ENCODE measurements at places on chromosomes 7 and 10.

DNA sequence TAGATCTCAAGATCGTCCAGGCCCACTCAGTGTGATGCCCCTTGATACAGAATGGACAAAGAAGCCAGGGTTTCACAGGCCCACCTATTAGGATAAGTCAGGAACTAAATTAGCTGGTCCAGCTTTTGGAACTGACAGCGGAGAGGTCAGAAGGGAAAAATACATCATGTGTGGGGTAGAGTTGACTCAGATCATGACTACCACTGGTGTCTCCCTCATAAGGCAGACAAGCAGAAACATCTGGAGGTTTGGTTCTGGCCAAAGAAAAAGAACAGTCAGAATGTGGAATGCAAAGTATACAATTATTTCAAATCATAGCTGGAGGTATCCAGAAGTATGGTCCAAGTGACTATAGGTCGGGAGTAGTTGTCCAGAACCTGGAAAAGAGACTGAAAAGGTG lies 621.1 kb upstream of the CELF2 start:
- no peak for DNase-seq

- DNase-seq: no peak
Measured at GRCh38 chr10:114250716-114251115, 11.7 kb downstream of the VWA2 start.

GRCh38 chr10:121440461-121440860 lies 157.8 kb downstream of the FGFR2 start:
- no peak for DNase-seq

- no peak for DNase-seq
Measured at GRCh38 chr7:69677054-69677852, 79.0 kb downstream of the AUTS2 start.

GRCh38 chr7:93973134-93973533 lies 31.0 kb downstream of the BET1 start:
- peak; percentile 79 for DNase-seq

GRCh38 chr10:114956466-114956865 lies 18.5 kb downstream of the TRUB1 start:
- DNase-seq: no peak

GRCh38 chr10:96910488-96911395 lies 78.6 kb downstream of the LCOR start:
- peak; percentile 66 for DNase-seq

GRCh38 chr10:130141878-130142277 lies 5.7 kb downstream of the GLRX3 start:
- DNase-seq: peak; percentile 39

GRCh38 chr7:88281749-88282148 lies 24.9 kb downstream of the STEAP4 start:
- no peak for DNase-seq

GRCh38 chr7:98250789-98251188 lies 1.2 kb downstream of the TECPR1 start:
- DNase-seq: no peak

DNA sequence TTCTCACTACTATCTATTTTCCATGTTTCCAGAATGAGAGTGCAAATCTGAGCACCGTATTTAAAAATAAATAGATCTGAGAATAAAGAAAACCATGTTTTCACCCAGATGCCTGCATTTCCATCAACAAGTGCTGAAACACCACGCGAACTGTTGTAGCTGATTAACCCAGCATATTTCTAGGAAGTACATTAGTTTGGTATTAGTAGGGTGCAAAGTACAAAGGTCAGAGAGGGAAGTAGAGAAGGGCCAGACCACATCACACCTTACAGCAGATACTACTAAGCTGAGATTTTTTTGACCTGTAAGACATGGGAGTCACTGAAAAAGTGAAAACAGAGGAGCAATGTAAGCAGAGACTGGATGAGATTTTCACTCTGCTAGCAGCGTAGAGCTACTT lies 181.3 kb downstream of the IMMP2L start:
- no peak for DNase-seq

GRCh38 chr7:152435384-152436110 lies at the start of gene KMT2C:
KMT2C (minus strand) TSS chr7:152436003; CDS start chr7:152435786, 217 bp downstream.
- DNase-seq: peak; percentile 49

- DNase-seq: no peak
Measured at GRCh38 chr7:96532428-96532935, 177.2 kb downstream of the SEM1 start.

GRCh38 chr7:156178214-156178613 lies 366.0 kb upstream of the SHH start:
- no peak for DNase-seq

DNA sequence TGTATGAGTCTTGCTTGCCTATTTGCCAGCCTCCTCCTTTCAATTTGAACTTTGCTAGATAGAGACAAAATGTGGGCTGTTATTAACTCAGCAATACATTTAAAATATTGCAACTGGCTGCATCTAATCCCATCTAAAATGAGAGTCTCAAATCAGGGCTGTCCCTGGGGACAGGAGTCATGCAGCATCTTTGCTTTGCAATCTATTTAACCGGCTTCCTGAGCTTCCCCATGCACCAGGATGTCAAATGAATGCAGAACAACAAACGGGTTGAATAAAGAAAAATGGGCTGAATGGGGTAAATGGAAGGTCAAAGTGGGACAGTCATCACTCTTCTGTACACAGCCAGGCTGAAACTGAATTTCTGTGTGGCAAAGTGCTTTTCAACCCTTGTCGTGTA lies 89.2 kb downstream of the AOAH start:
- no peak for DNase-seq

DNA sequence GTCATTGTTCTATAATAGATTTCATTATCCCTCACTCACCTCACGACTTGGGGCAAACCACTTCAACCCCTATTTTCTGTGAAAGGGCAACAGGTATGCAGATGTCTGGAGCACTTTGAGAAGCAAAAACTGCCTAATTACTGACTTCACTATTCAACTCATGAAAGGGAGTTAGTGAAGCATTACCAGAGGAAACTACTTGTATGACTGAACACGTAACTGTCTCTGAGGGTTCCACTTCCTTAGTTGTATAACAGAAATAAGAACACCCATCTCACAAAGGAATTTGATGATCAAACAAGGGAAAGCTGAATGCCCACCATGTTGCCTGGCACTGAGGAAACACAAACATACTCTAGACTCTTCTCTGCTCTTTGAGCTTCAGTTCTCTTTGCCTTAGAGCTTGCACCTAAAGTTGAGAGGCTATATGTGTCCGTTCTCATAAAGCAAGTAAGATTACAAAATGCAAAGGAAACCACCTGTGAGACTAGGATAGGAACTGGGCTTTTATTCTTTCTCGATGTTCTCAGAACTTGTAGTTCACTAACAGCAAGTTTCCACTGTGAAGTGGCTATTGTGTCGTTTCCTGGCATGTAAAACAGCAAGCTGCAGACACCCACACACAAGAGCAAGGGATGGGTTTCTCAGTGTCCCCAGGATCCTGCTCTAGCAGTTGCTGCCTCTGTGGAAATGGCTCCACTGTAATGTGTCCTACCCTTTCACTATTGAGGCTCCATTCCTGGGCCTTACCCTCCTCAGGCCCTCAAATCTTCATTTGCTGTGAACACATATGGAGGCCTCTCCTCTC lies 2.6 kb downstream of the TMEM243 start:
- DNase-seq: no peak

DNA sequence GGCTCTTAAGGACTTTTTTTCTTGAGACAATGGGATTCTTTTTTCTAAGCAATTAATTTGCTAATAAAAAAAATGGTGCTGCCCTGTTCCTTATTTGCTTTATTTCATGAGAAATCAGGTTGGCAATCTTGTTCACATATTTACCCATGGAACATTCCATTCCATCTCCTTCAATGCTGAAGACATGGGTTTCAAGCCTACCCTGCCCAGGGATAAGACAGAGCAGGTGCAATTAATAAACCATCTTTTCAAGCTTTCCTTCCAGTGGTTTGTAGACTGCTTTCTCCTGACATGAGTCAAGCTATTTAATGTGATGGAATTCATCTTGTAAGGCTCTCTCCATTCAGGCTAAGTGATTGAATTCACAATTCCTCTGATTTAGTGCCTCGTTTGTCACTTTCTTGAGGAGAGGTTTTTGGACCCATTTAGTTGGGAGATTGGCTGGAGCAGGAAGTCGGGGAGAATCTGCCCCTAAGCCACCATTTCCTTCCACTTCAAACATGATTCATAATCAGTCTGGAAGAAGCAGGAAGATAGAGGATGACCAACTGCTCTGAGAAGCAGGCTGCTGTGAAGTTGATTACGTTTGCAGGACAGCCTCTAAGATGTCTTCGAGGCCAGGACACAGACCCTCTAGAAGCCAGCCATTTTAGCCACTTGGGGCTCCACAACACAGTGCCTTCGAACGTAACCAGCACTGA lies 552.4 kb upstream of the GALNT17 start:
- peak; percentile 42 for DNase-seq

DNA sequence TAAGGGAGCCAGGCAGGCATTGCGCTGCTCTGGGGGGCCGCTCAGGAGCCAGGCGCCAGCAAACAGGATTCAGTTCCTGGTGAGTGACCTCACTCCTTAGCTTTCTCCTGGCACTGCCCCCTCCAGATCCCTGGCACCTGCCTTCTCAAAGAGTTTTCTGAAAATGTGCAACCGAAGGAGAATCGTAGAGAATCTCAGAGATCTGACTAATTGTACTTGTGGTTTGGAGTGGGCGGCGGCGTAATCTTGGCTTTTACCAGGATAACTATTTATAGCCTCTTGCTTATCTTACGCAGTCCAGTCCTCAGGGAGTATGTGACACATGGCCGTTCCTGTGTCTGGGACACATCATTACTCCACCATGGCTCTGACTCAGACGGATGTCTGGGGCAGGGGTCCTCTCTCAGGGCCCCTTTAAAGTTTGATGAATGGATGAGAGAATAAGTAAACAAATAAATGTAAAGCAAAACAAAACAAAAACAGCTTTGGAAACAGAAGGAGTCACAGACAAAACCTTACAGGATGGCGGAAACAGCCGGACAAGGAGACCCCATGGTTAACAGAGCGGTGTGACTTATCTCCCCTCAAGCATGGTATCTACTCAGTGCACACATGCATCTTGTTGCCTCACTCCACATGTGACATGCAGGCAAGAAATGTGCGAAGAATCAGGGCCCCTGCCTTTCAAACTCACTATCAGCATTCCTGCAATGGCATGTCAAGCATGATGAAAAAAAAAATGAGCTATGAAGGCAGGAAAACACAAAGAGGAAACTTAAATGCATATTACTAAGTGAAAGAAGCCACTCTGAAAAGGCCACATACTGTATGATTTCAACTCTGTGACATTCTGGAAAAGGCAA lies 99.7 kb downstream of the TNS3 start:
- peak; percentile 95 for DNase-seq

DNA sequence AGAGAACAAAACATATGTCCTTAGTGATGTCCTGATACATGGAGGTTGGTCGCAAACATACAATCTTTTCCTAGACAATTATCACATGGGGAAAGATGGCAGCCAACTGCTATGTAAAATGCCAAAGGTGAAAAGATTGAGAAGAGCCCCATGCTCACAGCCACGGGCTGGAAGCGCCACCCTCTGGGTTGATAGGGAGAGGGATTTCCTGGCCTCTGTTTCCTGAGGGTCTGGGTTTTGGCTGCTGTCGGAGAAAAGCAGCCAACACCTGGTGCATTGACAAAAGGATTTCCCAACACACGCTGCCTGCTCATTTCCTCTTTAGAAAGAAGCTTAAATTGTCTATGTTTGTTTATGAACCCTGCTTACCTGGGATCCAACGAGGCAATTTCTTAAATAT lies 43.8 kb downstream of the ITIH5 start:
- no peak for DNase-seq

GRCh38 chr10:13066527-13066926 lies 33.4 kb upstream of the OPTN start:
- DNase-seq: no peak

Measured in ELR (cell line).